ENCODE measurements at places on chromosomes 3 and 15.

- no peak for DNase-seq
These were observed 25.1 kb upstream of the MTMR10 start for GRCh38 chr15:31016446-31016915.

GRCh38 chr15:57949374-57949943 lies 116.1 kb downstream of the ALDH1A2 start:
- DNase-seq: no peak

- no peak for DNase-seq
These were observed 17.5 kb upstream of the BCL6 start for GRCh38 chr3:187762792-187763191.

DNA sequence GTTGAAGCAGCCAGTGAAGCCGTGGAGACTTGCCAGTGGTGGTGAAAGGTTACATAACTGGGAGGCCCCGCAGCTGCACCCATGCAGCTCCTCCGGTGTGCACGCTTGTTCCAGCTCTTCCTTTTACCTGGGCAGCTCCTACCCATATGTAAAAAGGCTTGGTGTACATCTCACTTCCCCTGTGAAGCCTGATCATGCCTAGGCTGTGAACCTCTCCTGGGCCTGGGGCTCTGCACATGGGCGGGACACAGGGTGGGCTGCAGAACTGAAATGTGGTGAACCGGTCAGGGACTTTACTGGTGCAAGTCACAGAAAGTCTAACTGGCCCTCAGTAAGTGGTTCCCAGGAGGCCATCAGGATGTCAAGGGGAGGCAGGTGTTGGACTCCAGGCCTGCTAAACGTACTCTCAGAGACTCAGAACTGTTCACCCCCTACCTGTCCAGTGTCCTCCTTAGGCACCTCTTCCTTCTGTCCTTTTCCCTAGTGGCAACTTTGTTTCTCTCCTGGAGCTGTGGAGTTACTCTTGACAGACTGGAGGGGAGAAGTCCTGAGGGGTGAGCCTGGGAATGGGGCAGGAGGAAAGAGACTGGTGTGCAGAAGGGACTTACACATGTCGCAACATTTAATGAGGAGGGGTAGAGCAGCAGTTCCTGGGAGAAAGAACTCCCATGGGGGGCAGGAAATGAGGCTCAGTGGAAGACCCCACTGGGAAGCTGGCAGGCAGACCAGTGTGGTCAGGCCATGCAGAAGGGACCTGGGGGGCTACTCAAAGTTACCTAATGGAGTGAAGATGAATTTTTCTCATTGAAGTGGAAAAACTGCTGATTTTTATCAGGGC lies 148.1 kb downstream of the EEFSEC start:
- no peak for DNase-seq

DNA sequence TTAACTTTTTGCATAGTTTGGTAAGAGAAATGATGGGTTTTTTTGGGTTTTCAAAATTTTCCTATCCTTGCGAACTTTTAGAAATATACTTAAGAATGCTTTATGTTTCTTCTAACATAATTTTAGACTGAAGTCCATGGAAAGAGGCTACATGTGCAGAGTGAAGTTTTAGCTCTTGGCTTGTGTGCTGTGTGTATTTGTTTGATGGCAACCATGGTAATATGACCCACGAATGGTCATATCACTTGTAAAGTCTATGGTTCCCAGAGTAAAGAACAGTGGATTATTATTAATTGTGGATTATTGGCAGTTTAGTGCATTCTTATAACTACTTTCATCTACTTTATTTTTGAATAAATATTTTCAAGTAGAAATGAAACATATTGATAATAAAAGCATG lies 124.0 kb upstream of the GOLGA6L4 start:
- DNase-seq: no peak

GRCh38 chr3:143165211-143165610 lies 45.6 kb downstream of the CHST2 start:
- no peak for DNase-seq

GRCh38 chr15:48963524-48964113 lies at the start of gene SHC4:
Gene SHC4 (minus strand): TSS chr15:48963919. CDS start chr15:48963015, 904 bp downstream.
- DNase-seq: peak; percentile 32

DNA sequence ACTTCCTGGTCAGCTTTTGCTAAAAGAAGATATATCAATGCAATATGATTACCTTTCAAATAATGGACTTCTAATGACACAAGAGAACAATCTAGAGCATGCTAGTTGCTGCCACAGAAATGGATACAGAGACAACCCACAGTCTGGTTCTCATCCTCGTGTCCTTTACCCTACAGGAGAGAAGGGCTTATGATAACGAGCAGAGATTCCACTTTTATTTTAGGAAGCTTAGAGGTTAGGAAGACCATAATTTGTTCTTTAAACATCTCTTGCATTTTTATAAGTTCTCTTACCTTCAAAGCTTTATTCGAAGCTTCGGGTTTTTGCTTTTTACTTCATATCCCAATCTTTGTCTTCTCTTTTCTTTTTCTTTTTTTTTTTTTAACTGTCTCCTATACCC lies 39.1 kb downstream of the FILIP1L start:
- no peak for DNase-seq

- no peak for DNase-seq
These were observed 271.6 kb downstream of the ERC2 start for GRCh38 chr3:56196700-56197099.

DNA sequence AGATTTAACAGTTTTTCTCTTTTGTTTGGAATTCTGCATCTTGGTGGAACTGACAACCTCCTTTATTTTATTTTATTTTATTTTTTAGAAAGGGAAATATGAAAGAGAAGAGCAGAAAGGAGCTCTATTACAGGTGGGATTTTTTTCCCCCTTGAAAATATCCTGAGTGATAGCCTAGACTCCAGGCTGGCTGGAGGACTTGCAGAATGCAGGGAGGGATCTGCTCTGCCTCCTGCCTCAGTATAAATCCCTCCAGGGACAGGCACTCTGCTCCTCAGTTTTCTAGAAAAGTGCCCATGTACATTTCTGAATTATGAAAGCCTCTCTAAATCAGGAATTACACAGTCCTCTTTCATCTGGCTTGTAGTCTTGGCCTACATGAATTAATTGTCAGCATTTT lies 173.7 kb downstream of the TMEM108 start:
- DNase-seq: no peak

- DNase-seq: no peak
These were observed 129.9 kb downstream of the XXYLT1 start for GRCh38 chr3:195140816-195141793.

- DNase-seq: no peak
These were observed 132.3 kb downstream of the SNRPN start for GRCh38 chr15:25087137-25087536.

DNA sequence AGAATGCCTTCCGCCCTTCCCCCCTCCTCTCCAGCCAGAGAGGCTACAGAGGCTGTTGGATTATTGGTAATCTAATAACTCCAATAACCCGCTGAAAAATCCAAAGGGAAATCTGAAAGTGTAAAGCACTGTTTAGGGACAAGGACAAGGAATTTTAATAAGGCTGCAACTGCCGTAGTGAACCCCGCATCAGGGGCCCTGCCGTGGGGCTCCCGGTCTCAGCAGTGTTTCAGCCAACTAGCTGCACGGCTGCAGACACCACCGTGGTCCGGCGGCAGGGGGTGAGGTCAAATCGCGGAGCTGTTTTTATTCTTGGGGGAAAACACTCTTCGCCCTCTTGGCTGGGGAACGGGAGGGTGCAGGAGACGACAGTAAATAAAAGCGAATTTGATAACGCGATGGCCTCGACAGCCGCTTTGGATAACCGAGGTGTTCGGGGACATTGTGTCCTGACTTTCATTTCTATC lies 6.1 kb downstream of the BCL6 start:
- DNase-seq: no peak

GRCh38 chr15:55527150-55527549 lies 19.1 kb upstream of the DNAAF4 start:
- DNase-seq: no peak

GRCh38 chr3:29385046-29385830 lies 104.4 kb downstream of the RBMS3 start:
- DNase-seq: no peak

- DNase-seq: no peak
These were observed 666 bp downstream of the MAPKBP1 start for GRCh38 chr15:41774882-41775417.

- no peak for DNase-seq
These were observed 346.8 kb downstream of the CNTN3 start for GRCh38 chr3:74267588-74268184.

DNA sequence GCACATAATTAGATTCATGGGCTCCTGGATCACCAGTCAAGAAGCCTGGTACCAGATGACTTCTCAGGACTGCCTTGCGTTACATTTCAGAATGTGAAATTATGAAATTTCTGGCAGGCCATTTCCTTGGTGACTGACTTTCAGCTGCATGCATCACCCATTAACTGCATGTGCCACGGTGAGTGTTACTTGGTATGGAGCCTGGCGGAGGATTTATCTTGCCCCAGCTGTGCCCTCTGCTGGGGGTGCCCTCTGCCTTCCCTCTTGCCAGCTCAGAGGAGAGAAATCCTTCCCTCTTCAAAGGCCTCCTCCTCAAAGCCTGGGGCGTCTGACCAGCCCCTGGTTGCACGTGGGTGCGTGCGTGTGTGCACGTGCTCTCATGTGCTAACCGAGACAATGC lies 57.7 kb upstream of the CTSH start:
- DNase-seq: no peak

GRCh38 chr3:51967384-51968169 lies at the start of gene PCBP4:
Gene PCBP4 (minus strand): TSS chr3:51967454. CDS start chr3:51961240, 6,214 bp downstream.
- no peak for DNase-seq

DNA sequence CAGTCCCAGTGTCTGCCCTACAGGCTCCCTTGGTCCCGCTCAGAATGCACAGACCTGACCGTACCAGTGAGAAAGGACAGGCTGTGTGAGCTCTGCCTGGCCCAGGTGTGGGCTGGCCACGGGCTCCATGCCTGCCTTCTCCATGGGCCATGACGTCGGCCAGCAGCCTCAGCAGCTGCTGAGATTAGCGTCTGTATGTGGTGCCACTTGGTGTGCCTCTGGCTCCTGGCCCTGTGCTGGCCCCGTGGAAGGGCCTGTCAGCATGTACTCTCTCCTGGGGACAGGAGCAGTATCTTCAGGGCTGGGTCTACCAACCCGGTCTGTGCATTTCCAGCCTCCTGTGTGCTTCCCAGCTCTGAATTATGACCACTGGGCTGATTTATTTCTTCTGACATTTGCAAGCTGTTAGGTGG lies 25.7 kb downstream of the KLF13 start:
- DNase-seq: peak; percentile 16

DNA sequence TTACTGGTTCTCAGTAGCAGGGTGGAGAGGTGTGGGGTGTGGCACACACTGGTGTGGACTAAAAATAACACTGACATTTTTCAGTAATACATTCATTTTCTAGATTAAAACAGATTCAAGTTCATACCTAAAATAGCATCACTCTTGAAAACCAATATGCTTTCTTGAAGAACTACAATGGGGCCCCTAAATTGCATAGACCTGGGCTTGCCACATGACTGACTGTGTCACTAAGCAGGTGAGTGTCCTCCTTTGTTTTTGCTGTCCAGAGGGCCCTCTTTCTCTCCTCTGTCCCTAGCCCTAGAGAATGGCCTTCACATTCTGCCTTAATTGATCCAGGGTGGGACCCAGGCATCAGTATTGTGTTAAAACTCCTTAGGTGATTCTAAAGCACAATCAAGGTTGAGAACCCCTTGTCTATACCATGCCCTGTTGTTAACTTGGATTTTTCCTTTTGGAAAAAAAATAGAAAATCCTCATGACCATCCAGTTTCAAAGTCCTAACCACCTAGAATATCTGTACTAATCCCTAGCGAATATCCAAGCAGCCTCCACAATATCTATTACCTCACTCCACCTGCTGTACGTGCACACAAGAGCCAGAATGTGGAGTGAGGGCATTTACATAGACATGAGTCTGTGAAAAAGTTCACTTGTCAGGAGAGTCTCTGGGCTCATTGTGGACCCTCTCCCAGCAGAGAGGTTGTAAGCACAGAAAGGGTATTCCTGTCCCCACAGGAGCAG lies 18.7 kb upstream of the TMEM41A start:
- no peak for DNase-seq

DNA sequence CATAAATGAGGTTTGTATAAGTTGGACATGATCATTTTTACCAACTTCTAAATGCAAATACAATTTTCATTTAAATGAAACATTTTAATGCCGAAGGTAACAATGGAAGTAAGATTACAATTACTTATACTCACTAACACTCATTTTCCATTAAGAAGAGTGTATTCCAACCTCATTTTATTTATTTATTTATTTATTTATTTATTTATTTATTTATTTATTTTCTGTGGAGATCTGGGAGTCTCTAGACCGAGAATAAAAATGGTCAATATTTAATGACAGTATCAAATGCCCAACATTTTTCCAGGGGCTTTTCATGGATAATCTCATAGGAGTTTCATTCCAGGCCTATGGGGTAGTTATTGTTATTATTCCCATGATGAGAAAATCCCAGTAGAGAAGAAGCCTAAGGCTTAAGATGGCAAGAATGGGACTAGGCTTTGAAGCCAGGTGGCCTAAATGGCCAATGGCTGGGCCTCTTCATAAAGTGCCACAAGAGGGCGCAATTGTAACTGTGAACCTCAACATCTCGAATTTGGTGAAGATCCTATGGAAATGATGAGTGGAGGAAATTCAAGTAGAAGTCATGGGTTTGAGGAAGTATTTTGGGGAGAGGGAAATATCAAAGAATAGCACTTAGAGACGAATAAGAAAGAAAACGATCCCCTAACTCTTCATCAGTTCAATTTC lies 21.3 kb downstream of the VGLL3 start:
- DNase-seq: no peak

DNA sequence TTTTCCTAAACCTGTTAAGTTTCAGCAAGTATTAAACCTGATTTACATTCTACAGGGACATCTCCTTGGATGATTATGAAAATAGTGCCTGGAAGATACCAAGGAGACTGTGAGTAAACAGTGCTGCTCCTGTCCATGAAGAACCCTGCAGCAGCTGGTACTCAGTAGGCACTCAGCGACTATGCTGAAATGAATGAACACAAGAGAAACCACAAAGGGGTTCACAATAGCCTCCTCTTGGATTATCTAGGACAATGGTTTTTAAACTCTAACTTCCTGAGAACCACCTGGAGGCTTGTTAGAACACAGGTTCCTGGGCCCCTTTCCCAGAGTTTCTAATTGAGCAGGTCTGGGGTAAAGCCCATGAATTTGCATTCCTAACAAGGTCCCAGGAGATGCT lies 488.4 kb upstream of the UBE2E2 start:
- no peak for DNase-seq

DNA sequence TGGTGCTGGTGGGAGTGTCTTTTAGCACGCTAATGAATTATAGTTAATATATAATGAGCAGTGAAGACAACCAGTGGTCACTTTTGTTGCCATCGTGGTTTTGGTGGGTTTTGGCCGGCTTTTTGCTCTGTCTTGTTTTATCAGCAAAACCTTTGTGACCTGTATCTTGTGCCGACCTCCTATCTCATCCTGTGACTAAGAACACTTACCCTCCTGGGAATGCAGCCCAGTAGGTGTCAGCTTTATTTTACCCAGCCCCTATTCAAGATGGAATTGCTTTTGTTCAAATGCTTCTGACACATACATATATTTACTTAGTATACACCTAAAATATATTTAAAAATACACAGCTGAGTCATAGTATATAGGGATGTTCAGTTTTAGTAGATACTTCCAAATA lies 770.3 kb downstream of the PDCD6IP start:
- DNase-seq: no peak

Measured in DMS 273 treated with DMSO at 0.1 percent for 48 hours (cell line).